ENCODE measurements at places on chromosomes 13 and 19. TPM values are rescaled to one million over a fixed set of nuclear protein-coding genes. Genes with fewer than 3 reads are reported as not detected.

DNA sequence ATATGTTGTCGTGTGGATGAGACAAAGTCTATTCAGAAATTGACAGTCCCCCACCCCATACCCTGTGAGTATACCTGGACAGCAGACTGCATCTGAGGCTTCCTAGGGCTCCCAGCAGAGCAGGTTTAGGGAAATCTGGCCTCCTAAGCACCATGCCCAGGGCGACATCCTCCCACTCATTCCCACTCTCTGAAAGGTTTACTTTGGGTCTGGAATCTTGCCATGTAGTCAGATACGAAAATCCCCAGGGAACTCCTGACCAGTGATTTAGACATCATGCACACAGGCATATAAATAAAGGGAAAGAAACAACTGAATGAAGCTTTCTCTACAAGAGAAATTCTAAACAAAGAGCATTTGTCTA is 717 bp upstream of the NALCN start:
- H3K4me1 ChIP-seq = peaks cover 2% of the 10 kb centered on the region
- no peak overlapping the region for H3K4me3 ChIP-seq
- no peak for DNase-seq
- no peak overlapping the region for H3K27ac ChIP-seq
- no peaks in the 10 kb centered on the region for H3K36me3 ChIP-seq
- peaks cover 33% of the 10 kb centered on the region for H3K27me3 ChIP-seq

DNA sequence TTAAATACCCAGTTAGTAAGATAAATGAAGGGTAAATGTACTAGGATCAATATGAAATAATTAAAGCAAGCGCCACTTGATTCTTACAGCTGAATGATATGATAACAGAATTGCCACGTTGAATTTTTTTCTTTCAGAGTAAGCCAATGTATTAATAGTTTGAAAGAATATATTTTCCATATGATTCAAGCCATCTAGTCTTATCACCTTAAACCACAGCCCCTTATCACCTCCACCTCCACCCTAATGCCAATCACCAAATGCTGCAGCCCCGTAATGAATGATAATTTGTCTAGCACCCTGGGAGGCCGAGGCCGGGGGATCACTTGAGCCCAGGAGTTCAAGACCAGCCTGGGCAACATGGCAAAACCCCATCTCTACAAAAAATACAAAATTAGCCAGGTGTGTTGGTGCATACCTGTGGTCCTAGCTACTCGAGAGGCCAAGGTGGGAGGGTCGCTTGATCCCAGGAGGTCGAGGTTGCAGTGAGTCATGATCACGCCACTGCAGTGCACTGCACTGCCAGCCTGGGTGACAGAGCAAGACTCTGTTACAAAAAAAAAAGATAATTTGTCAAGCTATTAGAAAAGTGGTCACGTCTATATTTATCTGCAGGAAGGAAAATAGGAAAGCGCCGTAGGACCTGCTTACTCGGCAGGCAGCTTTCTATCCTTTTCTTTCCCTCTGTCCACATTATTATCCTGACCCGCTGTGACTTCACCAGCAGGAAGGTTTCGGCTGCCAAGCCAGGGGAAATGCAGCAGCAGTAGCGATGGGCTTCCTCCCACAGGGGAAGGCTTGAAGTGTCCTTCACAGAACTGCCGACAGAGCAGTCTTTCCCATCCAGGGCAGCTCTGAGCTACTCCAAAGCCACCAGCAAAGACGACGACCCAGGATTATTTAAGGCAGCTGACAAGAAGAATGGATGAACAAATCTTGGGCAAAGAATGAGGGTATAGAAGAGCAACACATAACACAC is 19.7 kb upstream of the CLN5 start:
- H3K4me1 ChIP-seq = peaks cover 11% of the 10 kb centered on the region
- no peak for DNase-seq
- no peaks in the 10 kb centered on the region for H3K36me3 ChIP-seq
- H3K4me3 ChIP-seq = no peak overlapping the region
- H3K27ac ChIP-seq = no peak overlapping the region

- H3K27me3 ChIP-seq = no peaks in the 10 kb centered on the region
- peak; percentile 37 for DNase-seq
These were observed 304.4 kb downstream of the DCLK1 start for GRCh38 chr13:35826626-35827254.

DNA sequence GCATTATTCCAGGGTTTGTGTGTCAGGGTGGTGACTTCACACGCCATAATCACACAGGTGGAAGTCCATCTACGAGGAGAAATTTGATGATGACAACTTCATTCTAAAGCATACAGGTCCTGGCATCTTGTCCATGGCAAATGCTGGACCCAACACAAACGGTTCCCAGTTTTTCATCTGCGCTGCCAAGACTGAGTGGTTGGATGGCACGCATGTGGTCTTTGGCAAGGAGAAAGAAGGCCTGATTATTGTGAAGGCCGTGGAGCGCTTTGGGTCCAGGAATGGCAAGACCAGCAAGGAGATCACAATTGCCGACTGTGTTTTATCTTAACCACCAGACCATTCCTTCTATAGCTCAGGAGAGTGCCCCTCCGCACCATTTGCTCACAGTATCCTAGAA is 18.2 kb upstream of the SLC25A30 start:
- no peaks in the 10 kb centered on the region for H3K27me3 ChIP-seq
- H3K4me1 ChIP-seq = peaks cover 4% of the 10 kb centered on the region
- no peak overlapping the region for H3K27ac ChIP-seq
- DNase-seq = no peak

- no peak overlapping the region for H3K27ac ChIP-seq
- H3K36me3 ChIP-seq = no peaks in the 10 kb centered on the region
- peak; percentile 14 for DNase-seq
- H3K4me1 ChIP-seq = peaks cover 26% of the 10 kb centered on the region
- no peak overlapping the region for H3K4me3 ChIP-seq
These were observed 8.1 kb upstream of the SERPINE3 start for GRCh38 chr13:51331354-51331861.

DNA sequence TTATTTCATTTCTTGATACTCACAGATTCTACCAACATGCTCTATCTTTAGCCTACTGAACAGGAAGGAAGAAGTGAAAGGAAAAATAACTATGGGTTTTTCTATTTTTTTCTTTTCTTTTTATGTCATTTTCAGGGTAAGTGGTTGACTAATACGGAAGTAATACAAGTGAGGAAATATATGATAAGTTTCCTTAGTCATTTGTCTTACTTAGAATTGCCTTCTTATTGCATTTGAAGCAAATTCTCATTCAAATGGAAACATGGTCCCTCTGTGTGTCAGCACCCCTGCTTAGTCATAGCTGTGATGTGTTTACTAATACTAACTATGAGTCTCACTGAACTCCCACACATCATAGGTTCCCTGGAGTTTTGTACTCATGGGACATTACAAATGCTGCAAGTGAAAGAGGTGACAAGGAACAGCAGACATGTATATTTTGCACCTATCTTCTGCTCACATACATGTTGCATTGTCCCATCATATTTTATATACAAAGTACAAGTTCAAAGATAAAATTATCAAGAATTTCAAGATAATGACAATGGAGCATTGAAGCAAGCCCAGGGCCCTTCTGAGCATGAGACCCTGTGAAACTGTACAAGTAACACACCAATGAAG is 60.1 kb downstream of the DCT start:
- H3K27ac ChIP-seq = peak overlapping the region; percentile 88
- H3K36me3 ChIP-seq = peaks cover 33% of the 10 kb centered on the region
- DNase-seq = peak; percentile 69
- H3K4me3 ChIP-seq = peak overlapping the region; percentile 37

DNA sequence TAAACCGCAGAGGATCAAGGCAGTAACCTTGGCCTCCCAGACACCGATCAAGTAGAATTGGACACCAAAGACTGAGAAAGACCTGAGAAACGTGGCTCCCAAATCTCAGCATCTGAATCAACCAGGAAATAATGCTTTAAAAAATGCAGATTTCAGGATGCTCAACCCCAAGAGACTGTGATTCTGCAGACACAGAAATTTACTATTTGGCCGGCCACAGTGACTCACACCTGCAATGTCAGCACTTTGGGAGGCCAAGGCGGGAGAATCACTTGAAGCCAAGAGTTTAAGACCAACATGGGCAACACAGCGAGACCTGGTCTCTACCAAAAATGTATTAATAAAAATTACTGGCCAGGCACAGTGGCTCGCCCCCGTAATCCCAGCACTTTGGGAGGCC is 6.2 kb downstream of the ABCC4 start:
- H3K4me3 ChIP-seq = no peak overlapping the region
- H3K4me1 ChIP-seq = peaks cover 26% of the 10 kb centered on the region
- peaks cover 16% of the 10 kb centered on the region for H3K36me3 ChIP-seq

ZNF491 gene
- total RNA-seq = 1.2 TPM

NPHS1 gene
- not detected for total RNA-seq
